Activated CD4-positive, alpha-beta memory T cell treated with anti-CD3 and anti-CD28 coated beads for 36 hours (primary cell): ENCODE measurements at places on chromosomes 2 and 18. TPM values are rescaled to one million over a fixed set of nuclear protein-coding genes. Genes with fewer than 3 reads are reported as not detected.

- H3K27me3 ChIP-seq: peaks cover 1% of the 10 kb centered on the region
- H3K36me3 ChIP-seq: no peaks in the 10 kb centered on the region
- no peak overlapping the region for H3K27ac ChIP-seq
- H3K4me1 ChIP-seq: peaks cover 19% of the 10 kb centered on the region
Measured at GRCh38 chr2:19865151-19865550, 36.6 kb downstream of the TTC32 start.

GRCh38 chr2:10887476-10887875, 24.3 kb upstream of the KCNF1 start:
- H3K27ac ChIP-seq: no peak overlapping the region
- DNase-seq: no peak
- H3K4me3 ChIP-seq: no peak overlapping the region

DNA sequence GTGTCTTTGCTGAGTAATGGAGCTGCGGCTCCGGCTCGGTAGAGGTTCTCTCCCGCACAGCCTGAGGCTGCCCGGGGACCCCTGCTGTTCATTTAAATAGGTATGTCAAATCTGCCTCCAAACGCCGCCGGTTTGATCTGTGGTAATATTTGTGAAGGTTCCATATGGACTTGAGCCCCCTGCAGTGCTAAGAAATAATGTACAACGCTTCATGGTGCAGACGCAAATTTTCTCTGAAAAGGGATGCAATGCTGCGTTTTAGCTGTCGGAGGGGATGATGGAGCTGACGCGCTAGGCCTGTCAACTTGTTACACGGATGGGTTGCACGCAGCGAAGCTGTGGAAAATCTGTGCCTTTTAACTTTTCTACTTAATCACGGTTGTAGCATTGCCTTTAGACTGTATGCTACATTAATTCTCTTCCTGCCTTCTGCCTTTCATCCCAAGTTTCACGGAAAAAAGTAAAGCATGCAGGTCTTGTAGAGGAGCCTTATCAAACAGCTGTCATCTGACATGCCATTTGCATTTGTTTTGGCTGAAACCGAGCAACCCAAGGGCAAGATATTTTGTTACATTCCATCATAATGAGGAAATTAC, 43.2 kb downstream of the MRPS9 start:
- no peaks in the 10 kb centered on the region for H3K27me3 ChIP-seq
- no peak overlapping the region for H3K27ac ChIP-seq
- no peak overlapping the region for H3K4me3 ChIP-seq
- peaks cover 4% of the 10 kb centered on the region for H3K4me1 ChIP-seq
- DNase-seq: no peak

Gene MITD1
- total RNA-seq: 67.4 TPM

Gene SLC4A3
- total RNA-seq: not detected

DNA sequence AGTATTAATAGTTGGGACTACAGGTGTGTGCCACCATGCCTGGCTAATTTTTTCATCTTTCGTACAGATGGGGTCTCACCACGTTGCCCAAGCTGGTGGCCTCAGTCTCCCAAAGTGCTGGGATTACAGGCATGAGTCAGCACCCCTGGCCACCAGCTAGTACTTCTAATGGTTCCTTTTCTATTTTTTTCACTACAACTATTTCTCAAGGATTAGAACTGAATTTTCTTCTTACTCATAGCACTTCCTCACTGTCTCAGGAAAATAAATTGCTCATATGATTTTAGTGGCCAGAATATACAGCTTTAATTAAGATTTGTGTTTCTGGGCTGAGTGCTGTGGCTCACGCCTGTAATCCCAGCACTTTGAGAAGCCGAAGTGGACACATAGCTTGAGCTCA, 43.2 kb upstream of the SOS1 start:
- no peaks in the 10 kb centered on the region for H3K27me3 ChIP-seq
- no peak overlapping the region for H3K4me3 ChIP-seq
- no peaks in the 10 kb centered on the region for H3K36me3 ChIP-seq
- peaks cover 4% of the 10 kb centered on the region for H3K4me1 ChIP-seq
- DNase-seq: no peak

- H3K36me3 ChIP-seq: no peaks in the 10 kb centered on the region
- H3K27me3 ChIP-seq: no peaks in the 10 kb centered on the region
- H3K27ac ChIP-seq: no peak overlapping the region
- H3K4me3 ChIP-seq: no peak overlapping the region
- no peaks in the 10 kb centered on the region for H3K4me1 ChIP-seq
Measured at GRCh38 chr2:164589522-164589921, 31.8 kb downstream of the GRB14 start.

DNA sequence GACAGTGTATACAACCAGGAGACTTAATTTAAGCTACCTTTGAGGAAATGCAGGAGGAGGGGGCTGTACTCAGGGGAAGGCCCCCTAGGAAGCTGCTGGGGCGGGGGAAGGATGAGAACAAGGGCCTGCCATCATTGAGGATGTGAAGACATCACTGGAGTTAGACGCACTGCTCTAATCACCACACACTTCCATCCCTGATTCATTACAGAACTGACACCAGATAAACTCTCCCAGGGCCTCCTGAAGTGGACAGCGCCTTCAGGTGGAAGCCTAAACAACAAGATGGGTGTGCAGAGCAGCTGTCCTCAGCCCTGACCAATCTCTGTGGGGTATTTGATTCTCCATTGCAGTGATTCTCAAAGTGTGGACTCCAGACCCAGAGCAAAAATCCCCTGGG, 30.6 kb upstream of the SLC35G4 start:
- peaks cover 34% of the 10 kb centered on the region for H3K4me1 ChIP-seq
- H3K27ac ChIP-seq: no peak overlapping the region
- no peak for DNase-seq
- H3K36me3 ChIP-seq: no peaks in the 10 kb centered on the region

Gene WDCP
- 18.4 TPM for total RNA-seq

Gene STON1
- total RNA-seq: 1.2 TPM

Gene IL1R2
- total RNA-seq: 36.2 TPM

DNA sequence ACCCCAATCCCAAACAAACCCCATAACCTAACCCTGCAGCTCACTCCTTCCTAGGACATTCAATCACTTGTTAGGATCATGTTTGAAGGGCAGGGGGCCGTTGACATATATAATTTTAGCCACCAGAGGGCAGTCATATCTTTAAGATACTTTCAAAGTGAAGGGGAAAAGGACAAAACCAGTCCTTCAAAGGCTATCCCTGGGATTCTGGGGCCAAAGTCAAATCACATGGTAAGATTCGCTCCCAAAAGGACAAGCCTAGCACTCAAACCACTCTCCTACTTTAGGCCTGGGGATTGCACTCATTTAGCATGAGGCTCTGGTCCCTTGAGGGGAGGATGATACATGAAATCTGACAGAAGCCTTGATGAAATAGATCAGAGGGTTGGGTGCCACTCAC, 44.6 kb downstream of the HAUS1 start:
- no peaks in the 10 kb centered on the region for H3K27me3 ChIP-seq
- no peak overlapping the region for H3K4me3 ChIP-seq
- peak; percentile 54 for DNase-seq
- no peaks in the 10 kb centered on the region for H3K36me3 ChIP-seq
- peaks cover 32% of the 10 kb centered on the region for H3K4me1 ChIP-seq

DNA sequence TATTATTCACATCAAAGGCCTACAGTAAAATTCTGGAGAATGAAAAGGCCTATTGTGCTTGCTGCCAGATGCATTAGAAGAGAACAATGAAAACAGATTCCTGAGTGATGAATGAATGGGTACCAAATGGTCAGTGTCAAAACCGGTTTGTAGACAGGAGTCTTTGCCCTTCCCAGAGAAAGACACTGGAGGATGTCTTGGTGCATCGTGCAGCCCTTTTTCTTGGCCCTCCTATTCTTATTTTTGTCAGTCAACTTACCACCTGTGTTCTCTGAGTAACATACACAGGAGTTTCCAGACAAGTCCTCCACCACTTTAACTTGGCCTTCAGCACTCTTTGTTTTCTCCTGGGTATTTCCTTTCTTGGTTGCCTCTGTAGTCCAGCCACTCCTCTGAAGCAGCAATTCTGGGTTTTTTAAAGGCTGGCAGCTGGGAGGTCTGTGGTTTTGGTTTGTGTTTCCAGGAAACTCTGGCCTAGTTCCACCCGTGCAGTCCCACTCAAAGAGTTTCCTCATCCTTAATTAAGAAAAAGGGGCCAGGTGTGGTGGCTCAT, 29.4 kb downstream of the PSTPIP2 start:
- H3K4me1 ChIP-seq: peaks cover 43% of the 10 kb centered on the region
- peaks cover 9% of the 10 kb centered on the region for H3K36me3 ChIP-seq
- H3K4me3 ChIP-seq: no peak overlapping the region
- no peaks in the 10 kb centered on the region for H3K27me3 ChIP-seq

- H3K4me3 ChIP-seq: no peak overlapping the region
- no peaks in the 10 kb centered on the region for H3K27me3 ChIP-seq
- no peak for DNase-seq
- H3K27ac ChIP-seq: no peak overlapping the region
Measured at GRCh38 chr2:48279344-48280090, 250.4 kb upstream of the STON1 start.

- H3K27ac ChIP-seq: no peak overlapping the region
- no peaks in the 10 kb centered on the region for H3K36me3 ChIP-seq
- no peaks in the 10 kb centered on the region for H3K4me1 ChIP-seq
Measured at GRCh38 chr18:987325-988186, 82.9 kb downstream of the ADCYAP1 start.

Gene SLC25A12
- 17.0 TPM for total RNA-seq

DNA sequence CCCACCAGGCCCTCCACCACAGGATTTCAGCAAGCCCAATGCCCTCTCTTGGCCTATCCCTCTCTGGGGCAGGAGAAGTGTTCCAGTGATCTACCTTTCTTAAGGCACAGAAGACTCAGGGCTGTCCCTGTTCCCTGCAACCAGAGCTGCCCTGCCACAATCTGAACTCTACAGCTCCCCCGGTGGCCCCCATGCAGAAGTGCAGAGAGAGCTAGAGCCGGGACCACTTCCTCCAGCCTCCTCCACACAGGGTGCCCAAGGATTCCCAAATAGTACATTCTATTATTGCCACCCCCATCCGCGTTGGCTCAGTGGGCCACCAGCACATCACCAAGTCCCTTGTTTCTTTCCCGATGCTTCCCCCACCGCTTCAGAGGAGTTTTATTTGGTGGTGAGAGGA, 114.8 kb upstream of the PTPRM start:
- H3K36me3 ChIP-seq: no peaks in the 10 kb centered on the region
- no peak for DNase-seq
- no peaks in the 10 kb centered on the region for H3K4me1 ChIP-seq
- no peak overlapping the region for H3K27ac ChIP-seq
- no peaks in the 10 kb centered on the region for H3K27me3 ChIP-seq
- no peak overlapping the region for H3K4me3 ChIP-seq

- H3K27me3 ChIP-seq: peaks cover 5% of the 10 kb centered on the region
- no peak overlapping the region for H3K27ac ChIP-seq
- no peak overlapping the region for H3K4me3 ChIP-seq
- H3K4me1 ChIP-seq: no peaks in the 10 kb centered on the region
Measured at GRCh38 chr2:172370821-172371455, 56.4 kb upstream of the ITGA6 start.

DNA sequence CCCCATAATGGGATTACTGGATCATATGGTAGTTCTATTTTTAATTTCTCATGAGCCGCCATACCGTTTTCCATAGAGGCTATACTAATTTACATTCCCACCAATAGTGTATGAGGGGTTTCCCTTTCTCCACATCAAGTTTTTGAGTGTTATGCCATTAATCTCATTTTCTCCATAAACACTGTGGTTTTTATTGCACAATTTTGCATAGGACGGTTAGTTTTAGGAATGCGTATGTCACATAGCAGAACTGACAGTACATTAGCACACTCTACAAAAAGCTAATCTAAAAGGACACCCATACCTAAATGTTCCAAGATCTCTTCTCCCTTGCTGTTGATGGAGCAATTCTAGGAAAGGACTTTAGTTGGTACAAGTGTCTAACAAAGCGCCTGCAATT, 32.5 kb downstream of the DARS1 start:
- H3K4me1 ChIP-seq: peaks cover 54% of the 10 kb centered on the region
- DNase-seq: no peak
- H3K36me3 ChIP-seq: peaks cover 49% of the 10 kb centered on the region
- H3K4me3 ChIP-seq: no peak overlapping the region

Gene ZNF396
- total RNA-seq: 0.93 TPM

GRCh38 chr2:43368483-43369385, 142.3 kb upstream of the ZFP36L2 start:
- H3K4me1 ChIP-seq: no peaks in the 10 kb centered on the region
- no peak overlapping the region for H3K4me3 ChIP-seq
- H3K27me3 ChIP-seq: no peaks in the 10 kb centered on the region
- H3K36me3 ChIP-seq: peaks cover 15% of the 10 kb centered on the region

Gene IL36A
- total RNA-seq: not detected

DNA sequence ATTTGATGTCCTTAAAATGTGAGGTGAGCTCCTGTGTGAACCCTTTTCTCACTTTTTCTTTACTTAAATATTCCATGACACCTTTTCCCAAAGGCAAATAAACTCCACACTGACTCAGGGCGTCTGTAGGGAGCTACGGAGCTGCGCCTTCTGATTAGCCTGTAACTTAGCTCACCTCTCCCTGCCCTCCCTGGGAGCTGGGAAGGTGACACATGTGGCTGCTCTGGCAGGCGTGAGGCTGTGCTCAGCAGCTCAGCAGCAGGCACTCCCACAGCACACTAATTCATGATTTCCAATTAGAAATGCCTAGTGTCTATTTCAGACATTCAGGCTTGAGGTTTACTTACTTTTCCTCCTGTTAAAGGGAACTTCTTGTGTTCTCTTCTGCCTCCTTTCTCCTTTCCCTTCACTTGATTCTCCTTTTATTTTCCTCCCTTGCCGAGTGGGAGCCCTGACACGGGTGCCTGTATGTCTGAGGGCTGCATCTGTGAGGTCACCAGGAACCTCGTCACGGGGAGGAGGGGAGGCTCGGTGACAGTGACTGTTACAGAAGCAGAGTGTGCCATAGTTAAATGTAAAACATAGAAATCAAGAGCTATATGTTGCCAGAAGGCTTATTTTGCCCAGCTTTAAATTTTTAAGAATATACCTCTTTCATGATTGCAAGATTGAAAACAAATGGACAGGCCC, 437.1 kb downstream of the DCDC2C start:
- no peak for DNase-seq
- no peaks in the 10 kb centered on the region for H3K36me3 ChIP-seq
- H3K27ac ChIP-seq: no peak overlapping the region
- no peaks in the 10 kb centered on the region for H3K4me1 ChIP-seq
- no peak overlapping the region for H3K4me3 ChIP-seq

Gene GPR17
- not detected for total RNA-seq

DNA sequence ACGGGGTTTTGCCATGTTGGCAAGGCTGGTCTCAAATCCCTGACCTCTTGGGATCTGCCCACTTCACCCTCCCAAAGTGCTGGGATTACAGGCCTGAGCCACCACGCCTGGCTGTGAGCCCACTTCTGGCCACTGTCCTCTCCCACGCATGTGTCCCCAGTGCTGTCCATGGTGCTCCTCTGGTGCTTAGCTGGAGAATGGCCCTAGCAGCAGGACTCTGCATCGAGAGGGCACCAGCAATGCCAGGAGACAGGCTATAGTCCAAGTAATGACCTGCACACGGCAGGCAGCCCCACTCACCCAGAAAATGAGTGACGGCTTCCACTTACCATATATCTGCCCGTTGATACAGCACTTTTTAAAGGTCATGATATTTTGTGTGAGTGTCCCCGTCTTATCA, 66.3 kb upstream of the NARS1 start:
- no peak overlapping the region for H3K4me3 ChIP-seq
- H3K4me1 ChIP-seq: no peaks in the 10 kb centered on the region
- peaks cover 12% of the 10 kb centered on the region for H3K36me3 ChIP-seq
- no peak overlapping the region for H3K27ac ChIP-seq
- no peak for DNase-seq
- no peaks in the 10 kb centered on the region for H3K27me3 ChIP-seq
